Tibial nerve (tissue), 4 donors: ENCODE measurements at places on chromosomes 4 and X.

DNA sequence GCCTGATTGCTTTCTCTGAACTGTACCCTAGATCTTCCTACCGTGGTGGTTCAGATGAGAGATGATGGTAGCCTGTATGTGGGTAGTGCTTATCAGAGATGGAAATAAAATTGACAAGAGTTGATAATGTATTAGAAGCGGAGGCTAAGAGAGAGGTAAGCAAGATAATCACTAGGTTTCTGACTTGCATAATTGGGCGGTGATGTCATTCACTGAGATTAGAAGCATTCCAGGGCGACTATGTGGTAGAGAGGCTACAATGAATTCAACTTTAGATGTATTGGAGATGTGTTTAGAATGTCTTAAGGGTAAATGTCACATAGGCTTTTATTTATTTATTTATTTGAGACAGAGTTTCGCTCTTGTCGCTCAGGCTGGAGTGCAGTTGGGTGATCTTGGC is 415 bp upstream of the TENM3 start:
- DNase-seq: no peak

DNA sequence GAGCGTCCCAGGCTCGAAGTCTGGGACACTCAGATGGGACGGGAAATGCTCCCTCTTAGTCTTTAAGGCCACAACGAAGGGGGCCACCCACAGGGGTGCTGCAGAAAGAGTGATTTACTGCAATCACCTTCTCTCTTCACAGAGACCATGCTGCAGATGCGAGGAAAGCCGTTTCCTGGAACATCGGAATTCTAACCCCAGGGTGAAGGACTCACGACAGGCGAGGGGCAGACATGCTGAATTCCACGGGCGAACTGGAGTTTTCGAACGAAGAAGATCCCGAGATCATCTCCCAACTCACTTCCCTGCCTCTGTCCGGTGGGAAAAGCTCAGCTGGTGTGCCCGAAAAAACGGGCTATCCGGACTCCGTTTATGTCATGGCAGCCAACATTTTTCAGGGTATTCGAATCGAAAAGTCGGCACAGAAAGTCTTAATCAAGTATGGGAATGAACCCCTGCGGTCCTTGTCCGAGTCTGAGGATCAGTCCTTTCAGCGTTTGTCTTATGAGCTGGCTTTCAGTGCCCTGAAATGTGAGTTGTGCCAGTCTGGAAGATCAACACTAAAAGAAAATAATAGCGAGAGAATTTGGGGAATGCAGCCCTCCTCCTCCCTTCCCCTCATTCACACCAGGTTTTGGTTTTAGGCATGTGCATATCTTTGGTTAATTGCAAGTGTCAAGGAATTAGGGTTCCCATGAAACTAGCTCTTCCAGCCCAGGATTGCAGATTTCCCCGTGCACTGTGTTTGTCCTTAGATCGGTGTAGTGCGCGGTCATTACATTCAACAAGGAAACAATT is 905 bp downstream of the NSUN7 start:
- DNase-seq: no peak

- no peak for DNase-seq
Observed at GRCh38 chr4:172392741-172393140, 579.5 kb downstream of the GALNTL6 start.

- DNase-seq: no peak
Observed at GRCh38 chrX:1462596-1463251, 10.0 kb upstream of the ASMTL start.

- no peak for DNase-seq
Observed at GRCh38 chr4:104351706-104352105, 143.0 kb downstream of the CXXC4 start.

GRCh38 chr4:80197601-80198440 is 518 bp downstream of the PRDM8 start:
- no peak for DNase-seq

GRCh38 chr4:138800421-138800820 is 215.2 kb upstream of the NOCT start:
- no peak for DNase-seq
